ENCODE measurements at places on chromosomes 5 and 9.
A peak's percentile ranks its signal among the peaks of the same experiment; 100 is the strongest.

DNA sequence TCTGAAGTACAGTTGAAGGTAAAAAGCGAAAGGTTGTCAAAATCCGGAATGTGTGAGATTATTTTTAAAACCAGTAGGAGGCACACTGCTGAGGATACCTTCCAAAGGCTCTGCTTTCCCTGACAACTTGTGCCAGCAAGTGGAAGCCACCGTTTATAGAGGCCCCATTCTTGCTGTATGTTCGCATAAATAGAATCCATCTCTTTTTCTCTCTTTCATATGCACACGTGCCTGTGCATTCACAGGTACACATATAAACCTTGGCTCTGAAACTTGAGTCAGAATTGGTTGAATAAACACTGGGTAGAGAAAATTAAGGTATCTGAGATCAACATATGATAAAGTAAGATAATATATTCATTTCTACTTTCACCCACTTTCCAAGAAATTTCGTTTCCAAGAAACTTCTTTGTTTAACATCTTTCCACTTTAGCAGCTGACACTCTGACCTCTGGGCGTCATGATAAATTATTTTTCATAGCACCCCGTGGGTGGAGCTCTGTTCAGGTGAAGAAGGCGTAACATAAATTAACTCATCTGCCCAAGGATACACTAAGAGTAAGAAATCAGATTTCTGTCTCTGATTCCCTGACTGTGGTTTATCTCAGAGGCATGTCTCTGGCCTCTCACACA, 63.7 kb upstream of the RICTOR start:
- no peaks in the 10 kb centered on the region for H3K36me3 ChIP-seq
- H3K4me3 ChIP-seq = no peak overlapping the region
- H3K27me3 ChIP-seq = no peaks in the 10 kb centered on the region

- H3K27ac ChIP-seq = peak overlapping the region; percentile 7
- H3K4me3 ChIP-seq = no peak overlapping the region
- H3K4me1 ChIP-seq = peaks cover 35% of the 10 kb centered on the region
- H3K27me3 ChIP-seq = peaks cover 5% of the 10 kb centered on the region
These were observed 35.8 kb downstream of the SLC36A1 start for GRCh38 chr5:151483176-151483575.

- H3K27ac ChIP-seq = peak overlapping the region; percentile 73
- H3K36me3 ChIP-seq = peaks cover 15% of the 10 kb centered on the region
- DNase-seq = peak; percentile 10
- peaks cover 33% of the 10 kb centered on the region for H3K4me1 ChIP-seq
These were observed 201.0 kb downstream of the MAPKAP1 start for GRCh38 chr9:125505988-125506438.

DNA sequence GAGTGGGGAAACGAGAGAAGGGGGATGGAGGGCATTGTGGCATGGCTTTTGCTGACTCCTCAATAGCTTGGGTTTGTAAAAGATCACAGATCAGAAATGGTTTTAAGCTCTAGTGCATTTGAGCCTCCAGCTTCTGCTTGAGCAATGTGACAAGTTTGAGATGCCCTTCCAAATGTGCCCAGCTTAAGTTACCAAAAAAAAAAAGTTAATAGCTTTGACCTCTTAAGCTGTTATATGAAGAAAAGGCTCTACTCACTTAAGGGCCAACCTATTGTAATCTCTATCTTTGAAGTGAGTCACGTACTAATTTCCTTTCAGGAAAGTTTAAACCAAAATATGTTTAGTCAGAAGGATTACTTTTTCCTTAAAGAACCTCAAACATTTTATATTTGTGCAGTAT, 428.8 kb upstream of the ACTBL2 start:
- no peak overlapping the region for H3K27ac ChIP-seq
- DNase-seq = no peak
- H3K4me1 ChIP-seq = peaks cover 6% of the 10 kb centered on the region
- H3K27me3 ChIP-seq = no peaks in the 10 kb centered on the region
- H3K36me3 ChIP-seq = no peaks in the 10 kb centered on the region
- no peak overlapping the region for H3K4me3 ChIP-seq

- H3K4me3 ChIP-seq = no peak overlapping the region
- DNase-seq = no peak
- H3K4me1 ChIP-seq = no peaks in the 10 kb centered on the region
These were observed 704.9 kb upstream of the CDH18 start for GRCh38 chr5:20692913-20693312.

- peaks cover 7% of the 10 kb centered on the region for H3K27me3 ChIP-seq
- peaks cover 10% of the 10 kb centered on the region for H3K4me1 ChIP-seq
- H3K27ac ChIP-seq = no peak overlapping the region
- DNase-seq = no peak
These were observed 29.1 kb upstream of the TOMM5 start for GRCh38 chr9:37621273-37622121.

All from nephron progenitor cell (in vitro differentiated cells).